ENCODE measurements at places on chromosomes 11 and 22. TPM values are rescaled to one million over a fixed set of nuclear protein-coding genes. Genes with fewer than 3 reads are reported as not detected.

C1QTNF5 gene
- 4.2 TPM for total RNA-seq

CCDC81 gene
- total RNA-seq = 2.7 TPM

SLC5A4 gene
- total RNA-seq = not detected

CCDC83 gene
- total RNA-seq = not detected

JHY gene
- 4.2 TPM for total RNA-seq

INS gene
- not detected for total RNA-seq

UPK3A gene
- 0.49 TPM for total RNA-seq

CYB561A3 gene
- total RNA-seq = 69.7 TPM

KCNA4 gene
- total RNA-seq = 0.23 TPM

ACTN3 gene
- total RNA-seq = not detected

DNAL4 gene
- total RNA-seq = 24.2 TPM

Data from lower leg skin (tissue), 4 donors.